Left lung (tissue), 14 donors: ENCODE measurements at places on chromosomes 2 and 18. TPM values are rescaled to one million over a fixed set of nuclear protein-coding genes. Genes with fewer than 3 reads are reported as not detected.

Gene CD226
- polyA plus RNA-seq = 5.6 TPM

Gene FAM228A
- polyA plus RNA-seq = 2.3 TPM

DNA sequence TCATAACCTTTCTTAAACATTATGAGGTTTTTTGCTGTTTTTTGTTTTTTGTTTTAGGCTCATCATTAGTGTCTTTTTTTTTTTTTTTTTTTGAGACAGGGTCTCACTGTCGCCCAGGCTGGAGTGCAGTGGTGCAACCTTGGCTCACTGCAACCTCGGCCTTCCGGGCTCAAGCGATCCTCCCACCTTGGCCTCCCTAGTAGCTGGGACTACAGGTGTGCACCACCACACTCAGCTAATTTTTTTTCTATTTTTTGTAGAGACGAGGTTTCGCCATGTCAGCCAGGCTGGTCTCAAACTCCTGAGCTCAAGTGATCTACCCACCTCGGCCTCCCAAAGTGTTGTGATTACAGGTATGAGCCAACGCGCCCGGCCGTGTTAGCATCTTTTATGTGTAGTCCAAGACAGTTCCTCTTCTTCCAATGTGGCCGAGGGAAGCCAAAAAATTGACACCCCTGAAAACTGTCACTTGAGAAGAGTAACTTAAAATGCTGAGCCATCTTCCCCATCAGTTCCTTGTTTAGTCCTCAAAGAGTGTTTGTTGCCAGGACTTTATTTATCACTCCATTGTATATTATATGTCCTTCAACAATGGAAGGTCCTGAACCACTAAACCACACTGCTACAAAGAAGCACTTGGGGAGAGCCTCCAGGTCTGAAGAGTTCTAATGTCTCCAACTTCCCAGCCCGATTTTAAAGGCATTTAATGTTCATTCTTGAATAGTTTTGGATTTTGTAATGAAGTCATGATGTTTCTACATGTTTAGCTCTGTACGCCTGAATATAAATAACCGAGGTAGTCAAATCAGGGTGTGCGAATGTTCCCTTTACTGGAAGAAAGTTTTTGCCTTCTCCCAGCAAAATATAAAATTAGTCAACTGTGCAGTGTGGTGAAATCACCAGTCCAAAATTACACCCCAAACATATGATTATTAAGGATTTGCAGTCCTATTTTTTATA is 26.4 kb downstream of the ZNF516 start:
- no peaks in the 10 kb centered on the region for H3K27me3 ChIP-seq
- DNase-seq = peak; percentile 83
- H3K27ac ChIP-seq = no peak overlapping the region
- no peak overlapping the region for H3K4me3 ChIP-seq

- DNase-seq = no peak
- H3K36me3 ChIP-seq = no peaks in the 10 kb centered on the region
- H3K4me1 ChIP-seq = peaks cover 14% of the 10 kb centered on the region
- no peak overlapping the region for H3K27ac ChIP-seq
- H3K4me3 ChIP-seq = no peak overlapping the region
These were observed 11.9 kb upstream of the TET3 start for GRCh38 chr2:73972846-73973245.

- no peaks in the 10 kb centered on the region for H3K36me3 ChIP-seq
- no peak overlapping the region for H3K4me3 ChIP-seq
- no peak overlapping the region for H3K27ac ChIP-seq
- H3K27me3 ChIP-seq = no peaks in the 10 kb centered on the region
- peaks cover 49% of the 10 kb centered on the region for H3K4me1 ChIP-seq
- no peak for DNase-seq
These were observed 36.6 kb downstream of the RPL31 start for GRCh38 chr2:101038455-101039255.
